HFFc6 (cell line): ENCODE measurements at places on chromosomes 12 and 14. TPM values are rescaled to one million over a fixed set of nuclear protein-coding genes. Genes with fewer than 3 reads are reported as not detected.

- H3K36me3 ChIP-seq = peaks cover 8% of the 10 kb centered on the region
- peaks cover 29% of the 10 kb centered on the region for H3K27me3 ChIP-seq
- peaks cover 62% of the 10 kb centered on the region for H3K4me1 ChIP-seq
- H3K4me3 ChIP-seq = peak overlapping the region; percentile 86
- H3K27ac ChIP-seq = peak overlapping the region; percentile 80
These were observed 2.6 kb upstream of the P3H3 start for GRCh38 chr12:6825398-6826124.

Gene TAS2R50
- 0.25 to 0.30 TPM in 2 of 3 replicates, not detected in the other for total RNA-seq

- H3K27ac ChIP-seq = no peak overlapping the region
- no peak for DNase-seq
- H3K27me3 ChIP-seq = peaks cover 5% of the 10 kb centered on the region
- H3K4me1 ChIP-seq = peaks cover 50% of the 10 kb centered on the region
These were observed 63.0 kb downstream of the TMEM30B start for GRCh38 chr14:61218157-61218556.

DNA sequence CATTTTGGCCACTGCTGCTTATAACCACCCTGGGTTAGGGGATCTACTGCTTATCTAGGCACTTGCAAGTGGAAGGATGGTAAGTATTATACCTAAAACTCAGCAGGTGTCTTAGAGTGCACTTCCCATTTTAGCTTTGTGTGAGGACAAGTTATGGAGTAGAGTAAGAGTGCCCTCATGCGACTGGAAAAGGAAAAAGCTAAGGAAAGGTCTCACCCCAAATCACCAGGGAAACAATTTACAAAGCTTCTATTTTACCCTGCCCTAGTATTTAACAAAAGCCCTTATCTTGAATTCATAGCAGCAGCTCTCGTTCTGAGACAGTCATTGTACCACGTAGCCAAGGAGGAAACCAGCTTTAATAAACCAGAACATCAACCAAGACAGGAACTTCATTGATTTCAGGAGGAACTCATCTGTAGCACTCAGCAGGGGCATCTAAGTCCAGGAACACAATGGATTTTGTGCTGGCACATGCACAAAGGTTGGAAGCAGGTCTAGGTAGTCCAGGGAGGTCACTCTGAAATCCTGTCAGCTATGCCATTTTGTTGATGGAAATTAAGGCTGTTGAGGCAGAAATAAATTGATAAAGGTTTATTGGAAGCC is 2.9 kb downstream of the RDH12 start:
- DNase-seq = peak; percentile 43
- no peak overlapping the region for H3K4me3 ChIP-seq
- H3K27me3 ChIP-seq = no peaks in the 10 kb centered on the region
- no peaks in the 10 kb centered on the region for H3K4me1 ChIP-seq
- H3K36me3 ChIP-seq = peaks cover 2% of the 10 kb centered on the region; the same call in 1 of the 2 replicates

GRCh38 chr12:120095736-120096135 is 20.8 kb downstream of the RAB35 start:
- peaks cover 8% of the 10 kb centered on the region for H3K36me3 ChIP-seq
- no peak overlapping the region for H3K4me3 ChIP-seq
- H3K27me3 ChIP-seq = peaks cover 2% of the 10 kb centered on the region; the same call in 1 of the 2 replicates
- H3K4me1 ChIP-seq = no peaks in the 10 kb centered on the region
- DNase-seq = no peak

- no peaks in the 10 kb centered on the region for H3K4me1 ChIP-seq
- no peak overlapping the region for H3K4me3 ChIP-seq
- H3K27me3 ChIP-seq = peaks cover 1% of the 10 kb centered on the region; the same call in 1 of the 2 replicates
- H3K27ac ChIP-seq = no peak overlapping the region
- no peak for DNase-seq
These were observed 270.7 kb upstream of the PDE3A start for GRCh38 chr12:20097626-20098025.

DNA sequence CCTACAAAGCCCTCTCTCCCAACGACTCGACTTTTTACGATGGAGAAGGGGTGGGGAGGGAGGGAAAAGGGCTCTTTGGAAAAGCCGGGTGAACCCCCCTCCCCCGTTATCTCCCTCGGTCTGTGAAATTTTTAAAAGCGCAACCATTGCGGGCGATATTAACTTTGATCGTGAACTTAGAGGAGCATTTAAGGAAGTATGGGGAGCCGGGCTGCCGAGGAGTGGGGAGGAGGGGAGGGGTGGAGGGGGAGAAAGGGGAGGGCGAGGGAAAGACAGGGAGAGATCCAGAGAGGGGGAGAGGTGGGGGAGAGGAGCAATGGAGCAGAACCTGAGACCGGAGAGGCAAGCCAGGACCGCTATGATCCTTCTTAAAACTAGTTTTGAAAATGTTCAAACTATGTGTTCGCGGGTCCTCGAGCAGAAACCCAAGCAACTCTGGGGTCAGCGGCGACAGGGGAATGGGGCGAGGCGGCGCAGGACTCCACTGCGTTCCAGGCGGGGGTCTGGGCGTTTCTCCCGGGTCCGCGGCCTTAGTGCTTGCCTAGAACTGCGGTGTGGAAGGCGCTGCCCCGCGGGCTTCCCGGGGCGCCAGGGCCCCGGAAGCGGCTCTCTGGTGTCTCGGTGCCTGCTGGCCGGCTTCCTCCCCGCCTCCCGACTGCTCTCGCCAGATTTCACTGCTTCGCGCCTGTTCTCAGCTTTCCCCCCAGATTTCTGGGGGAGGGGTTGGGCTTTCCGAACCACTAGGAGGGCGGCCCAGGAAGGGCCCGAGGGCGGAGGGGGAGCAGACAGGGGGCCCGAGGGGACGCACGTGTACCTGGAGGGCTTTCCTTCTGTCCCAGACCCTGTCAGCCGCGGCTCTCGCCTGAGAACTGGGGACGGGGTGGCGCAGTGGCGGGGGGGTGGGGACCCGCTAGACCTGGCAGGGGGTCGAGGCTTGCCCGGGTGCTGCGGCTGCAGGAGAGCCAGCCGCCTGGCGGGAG is at the start of gene HOTAIR:
HOTAIR (minus strand) TSS at position 871 of the 980 bp plus-strand sequence.
- peaks cover 65% of the 10 kb centered on the region for H3K27me3 ChIP-seq
- peaks cover 5% of the 10 kb centered on the region; the same call in 1 of the 2 replicates for H3K4me1 ChIP-seq
- no peaks in the 10 kb centered on the region for H3K36me3 ChIP-seq
- DNase-seq = no peak

DNA sequence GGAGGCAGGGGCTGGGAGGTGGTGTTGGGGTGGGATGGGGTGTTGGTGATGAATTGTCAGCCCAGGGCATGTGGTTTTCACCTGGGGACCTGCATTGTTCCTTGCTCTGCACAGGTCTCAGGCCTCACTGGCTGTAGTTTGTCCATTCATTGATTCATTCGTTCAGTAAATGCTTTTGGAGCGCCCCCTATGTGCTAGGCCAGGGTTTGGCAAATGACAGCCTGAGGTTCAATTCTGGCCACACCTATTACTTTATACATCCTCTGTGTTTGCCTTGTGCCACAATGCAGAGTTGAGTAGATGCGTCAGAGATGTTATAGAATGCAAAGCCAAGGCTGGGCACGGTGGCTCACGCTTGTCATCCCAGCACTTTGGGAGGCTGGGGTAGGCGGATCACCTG is 4.7 kb downstream of the ADCK1 start:
- no peaks in the 10 kb centered on the region for H3K36me3 ChIP-seq
- no peak overlapping the region for H3K27ac ChIP-seq
- H3K27me3 ChIP-seq = no peaks in the 10 kb centered on the region; the same call in 1 of the 2 replicates

DNA sequence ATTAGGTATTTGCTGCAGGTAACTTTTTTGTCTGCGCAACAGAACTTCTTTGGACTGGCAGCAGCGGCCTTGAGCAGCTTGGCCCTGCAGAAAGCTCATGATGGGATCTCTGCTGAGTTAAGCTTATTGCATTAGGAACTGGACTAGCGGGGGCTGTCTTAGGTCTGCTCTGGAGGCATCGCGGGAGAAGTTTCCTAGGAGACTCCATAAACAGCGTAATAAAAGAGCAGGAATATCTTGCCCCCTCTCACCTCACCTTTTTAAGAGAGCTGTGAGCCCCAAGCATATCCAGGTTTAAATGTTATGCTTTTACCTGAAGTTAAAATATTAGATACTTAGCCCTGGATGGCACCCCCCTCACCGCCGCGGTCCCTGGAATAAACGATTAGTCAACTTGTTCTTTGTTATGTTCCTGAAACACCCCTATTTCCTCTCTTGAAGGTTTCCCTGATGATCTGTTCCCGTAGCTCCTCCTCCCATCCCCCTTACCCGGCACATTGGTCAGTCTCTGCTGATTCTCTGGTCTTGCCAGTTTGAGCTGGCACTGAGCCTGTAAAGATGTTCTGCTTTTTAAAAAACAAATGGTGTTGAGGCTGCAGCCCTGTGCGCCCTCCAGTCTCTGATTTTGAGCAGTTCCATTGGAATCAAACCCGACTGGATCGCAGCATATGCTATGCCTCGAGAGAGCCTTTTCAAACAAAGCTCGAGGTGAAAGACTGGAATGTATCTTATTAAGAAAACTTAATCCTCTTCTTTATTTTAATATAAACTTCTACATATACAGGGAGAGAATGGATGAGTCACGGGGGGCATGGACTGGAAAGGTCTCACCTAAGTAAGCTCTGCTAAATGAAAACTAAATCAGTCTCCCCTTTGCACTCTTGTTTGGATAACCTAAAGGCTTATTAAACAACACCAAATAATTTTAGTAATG is 1.9 kb downstream of the MLXIP start:
- H3K27me3 ChIP-seq = no peaks in the 10 kb centered on the region; the same call in 1 of the 2 replicates
- peak overlapping the region; percentile 88 for H3K27ac ChIP-seq
- peaks cover 7% of the 10 kb centered on the region; the same call in 1 of the 2 replicates for H3K36me3 ChIP-seq
- peak; percentile 76 for DNase-seq
- peak overlapping the region; percentile 91 for H3K4me3 ChIP-seq

GRCh38 chr12:22283006-22283506 is 51.5 kb downstream of the ST8SIA1 start:
- DNase-seq = peak; percentile 63
- H3K4me3 ChIP-seq = peak overlapping the region; percentile 82
- H3K4me1 ChIP-seq = peaks cover 43% of the 10 kb centered on the region
- no peaks in the 10 kb centered on the region for H3K36me3 ChIP-seq
- H3K27me3 ChIP-seq = peaks cover 3% of the 10 kb centered on the region

Gene KCNMB4
- 0.22 to 0.85 TPM (median 0.58 TPM) in 3 replicates for total RNA-seq

Gene SPRYD4
- total RNA-seq = 2.5 to 2.6 TPM (median 2.6 TPM) in 3 replicates

- peaks cover 64% of the 10 kb centered on the region for H3K4me1 ChIP-seq
- H3K36me3 ChIP-seq = no peaks in the 10 kb centered on the region
- peak; percentile 84 for DNase-seq
- H3K4me3 ChIP-seq = peak overlapping the region; percentile 92
These were observed 3.3 kb downstream of the FLRT2 start for GRCh38 chr14:85533023-85533860.

DNA sequence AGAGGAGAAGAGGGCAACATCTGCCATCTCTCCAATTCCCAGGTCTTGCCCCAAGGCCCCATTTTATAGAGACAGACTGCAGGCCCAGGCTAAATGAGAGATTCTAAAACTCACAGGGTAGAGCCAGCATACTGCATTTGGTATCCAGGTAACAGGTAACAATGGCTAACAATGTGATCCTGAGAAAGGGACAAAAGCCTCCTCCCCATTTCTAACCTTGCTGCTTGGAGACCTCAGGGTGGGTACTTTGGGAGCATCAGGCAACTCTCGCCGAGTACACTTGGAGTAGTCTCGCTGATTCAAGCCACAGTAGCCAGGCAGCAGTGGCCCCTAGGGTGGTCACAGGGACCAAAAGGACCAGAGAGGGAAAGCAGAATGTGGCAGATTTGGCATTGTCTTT is 162.6 kb upstream of the PLEKHA5 start:
- H3K27me3 ChIP-seq = no peaks in the 10 kb centered on the region

GRCh38 chr14:74571901-74572725 is 39.9 kb downstream of the LTBP2 start:
- H3K27me3 ChIP-seq = no peaks in the 10 kb centered on the region; the same call in 1 of the 2 replicates
- H3K27ac ChIP-seq = peak overlapping the region; percentile 99
- DNase-seq = peak; percentile 100
- peaks cover 94% of the 10 kb centered on the region for H3K4me1 ChIP-seq

Gene NINJ2
- total RNA-seq = not detected in 3 replicates

GRCh38 chr14:78103271-78103670 is 66.9 kb upstream of the NRXN3 start:
- H3K4me1 ChIP-seq = no peaks in the 10 kb centered on the region
- no peak for DNase-seq
- peaks cover 3% of the 10 kb centered on the region; the same call in 1 of the 2 replicates for H3K36me3 ChIP-seq
- H3K4me3 ChIP-seq = no peak overlapping the region
- no peak overlapping the region for H3K27ac ChIP-seq
- H3K27me3 ChIP-seq = no peaks in the 10 kb centered on the region; the same call in none of the 2 replicates

GRCh38 chr14:90715993-90716392 is 100.2 kb downstream of the TTC7B start:
- H3K4me1 ChIP-seq = peaks cover 29% of the 10 kb centered on the region
- H3K27ac ChIP-seq = no peak overlapping the region
- H3K36me3 ChIP-seq = no peaks in the 10 kb centered on the region
- DNase-seq = no peak
- peaks cover 2% of the 10 kb centered on the region; the same call in 1 of the 2 replicates for H3K27me3 ChIP-seq

DNA sequence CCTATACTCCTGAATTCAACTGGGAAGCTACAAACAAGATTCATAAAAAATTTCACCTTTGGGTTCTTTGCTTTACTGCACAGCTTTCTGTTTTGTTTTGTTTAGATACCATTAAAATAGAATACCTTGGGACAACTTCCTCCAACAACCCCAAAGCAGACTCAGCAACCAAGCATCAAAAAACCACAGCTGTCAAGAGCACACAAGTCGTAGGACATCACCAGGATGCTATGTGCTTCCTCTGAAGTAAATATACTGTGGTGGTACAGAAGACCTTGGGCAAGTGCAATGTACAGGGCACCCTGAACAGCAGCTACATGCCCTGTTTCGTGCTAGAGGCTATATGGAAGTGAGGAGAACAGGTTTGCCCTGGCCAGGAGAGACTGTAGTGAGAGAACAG is 359.3 kb downstream of the BCL11B start:
- no peak overlapping the region for H3K4me3 ChIP-seq
- no peak overlapping the region for H3K27ac ChIP-seq
- no peak for DNase-seq
- H3K27me3 ChIP-seq = peaks cover 9% of the 10 kb centered on the region
- peaks cover 21% of the 10 kb centered on the region; the same call in 1 of the 2 replicates for H3K4me1 ChIP-seq

Gene TPH2
- total RNA-seq = not detected in 3 replicates

GRCh38 chr12:10614056-10614370 is 604 bp upstream of the MAGOHB start:
- H3K36me3 ChIP-seq = peaks cover 19% of the 10 kb centered on the region
- H3K4me3 ChIP-seq = peak overlapping the region; percentile 100
- H3K27ac ChIP-seq = peak overlapping the region; percentile 100

Gene NTS
- not detected in 3 replicates for total RNA-seq
